ENCODE measurements at places on chromosomes 4 and X.

- DNase-seq: no peak
Measured at GRCh38 chrX:81237516-81237915, 35.6 kb downstream of the SH3BGRL start.

- no peak for DNase-seq
Measured at GRCh38 chr4:7837597-7838135, 102.0 kb downstream of the AFAP1 start.

GRCh38 chrX:49072712-49073095 lies 1.1 kb downstream of the PRAF2 start:
- no peak for DNase-seq

- no peak for DNase-seq
Measured at GRCh38 chrX:38183596-38183995, 37.1 kb downstream of the SRPX start.

DNA sequence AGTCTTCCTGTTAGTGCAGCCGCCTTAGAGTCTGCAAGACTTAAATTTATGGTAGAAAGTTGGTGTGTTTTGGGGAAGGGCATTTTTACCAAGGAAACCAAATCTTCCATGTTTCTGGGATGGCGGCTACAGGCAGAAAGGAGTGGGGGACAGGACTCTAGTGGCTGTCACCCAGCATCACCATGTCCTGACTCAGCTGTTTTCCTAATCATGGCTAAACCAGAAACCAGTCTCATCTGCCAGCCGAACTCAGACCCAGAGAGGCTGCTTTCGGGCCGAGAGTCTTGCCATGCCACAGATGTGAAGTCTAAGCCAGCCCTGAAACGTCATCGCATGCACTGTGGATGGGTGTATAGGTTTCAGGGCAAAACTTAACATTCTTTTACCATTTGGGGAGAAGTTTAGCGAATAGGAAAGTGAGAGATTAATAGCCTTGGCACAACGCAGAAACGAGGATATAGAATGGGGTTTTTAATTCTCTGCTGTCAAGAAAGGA lies 109.6 kb downstream of the ENPP6 start:
- no peak for DNase-seq
